NCI-H2029 treated with DMSO at 0.1 percent for 48 hours (cell line): ENCODE measurements at places on chromosomes 11 and 22.

DNA sequence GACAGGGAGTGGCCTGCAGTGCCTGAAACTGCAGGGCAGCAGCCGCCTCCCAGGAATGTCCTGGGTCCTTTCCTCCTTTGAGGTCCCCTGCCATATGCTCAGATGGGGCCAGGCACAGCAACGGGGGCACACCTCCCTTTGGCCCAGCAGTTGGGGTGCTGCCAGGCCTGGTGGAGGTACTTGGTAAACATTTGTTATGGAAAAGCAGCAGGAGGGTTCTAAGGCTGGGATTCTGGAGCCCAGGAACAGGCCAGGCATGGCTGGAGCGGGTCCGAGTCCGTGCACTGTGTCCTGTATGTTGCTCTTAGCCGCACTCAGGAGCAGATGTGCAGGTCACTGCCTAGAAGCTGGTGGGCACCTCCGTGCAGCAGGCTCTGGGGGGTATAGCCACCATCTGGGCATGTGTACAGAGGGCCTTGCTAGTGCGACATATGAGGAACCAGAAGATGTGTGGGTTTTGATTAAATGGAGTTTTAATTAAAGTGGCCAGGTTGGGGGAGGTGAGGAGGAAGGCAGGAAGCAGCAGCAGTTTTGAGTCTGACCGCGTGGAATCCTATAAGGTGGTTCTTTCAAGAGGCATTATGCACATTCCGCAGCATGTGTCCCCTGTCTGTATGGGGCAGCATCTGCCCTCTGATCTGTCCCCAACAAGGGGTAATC, 1.5 kb downstream of the ADORA2A start:
- DNase-seq = no peak

DNA sequence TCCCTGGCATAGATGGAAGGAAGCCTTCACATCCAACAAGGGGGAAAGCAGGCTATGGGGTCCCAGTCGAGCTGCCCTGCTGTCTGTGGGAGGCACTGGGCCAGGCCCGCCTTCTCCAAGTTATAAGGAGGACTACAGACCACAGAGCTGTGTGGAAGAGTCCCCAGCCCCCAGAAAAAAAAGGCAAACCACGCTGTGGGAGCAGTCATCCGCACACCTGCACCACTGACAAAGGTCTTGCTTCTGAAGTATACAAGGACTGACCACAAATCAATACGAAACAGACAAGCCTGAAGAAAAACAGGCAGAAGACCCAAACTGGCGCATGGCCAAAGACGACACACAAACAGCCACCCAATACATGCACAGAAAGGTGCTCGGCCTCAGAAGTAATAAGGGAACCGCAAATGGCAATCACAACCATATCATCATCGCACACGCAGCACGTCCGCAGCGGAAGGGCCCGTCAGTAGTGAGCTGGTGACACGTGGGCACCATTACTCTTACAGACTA, 384.1 kb downstream of the CTTN start:
- peak; percentile 59 for DNase-seq

DNA sequence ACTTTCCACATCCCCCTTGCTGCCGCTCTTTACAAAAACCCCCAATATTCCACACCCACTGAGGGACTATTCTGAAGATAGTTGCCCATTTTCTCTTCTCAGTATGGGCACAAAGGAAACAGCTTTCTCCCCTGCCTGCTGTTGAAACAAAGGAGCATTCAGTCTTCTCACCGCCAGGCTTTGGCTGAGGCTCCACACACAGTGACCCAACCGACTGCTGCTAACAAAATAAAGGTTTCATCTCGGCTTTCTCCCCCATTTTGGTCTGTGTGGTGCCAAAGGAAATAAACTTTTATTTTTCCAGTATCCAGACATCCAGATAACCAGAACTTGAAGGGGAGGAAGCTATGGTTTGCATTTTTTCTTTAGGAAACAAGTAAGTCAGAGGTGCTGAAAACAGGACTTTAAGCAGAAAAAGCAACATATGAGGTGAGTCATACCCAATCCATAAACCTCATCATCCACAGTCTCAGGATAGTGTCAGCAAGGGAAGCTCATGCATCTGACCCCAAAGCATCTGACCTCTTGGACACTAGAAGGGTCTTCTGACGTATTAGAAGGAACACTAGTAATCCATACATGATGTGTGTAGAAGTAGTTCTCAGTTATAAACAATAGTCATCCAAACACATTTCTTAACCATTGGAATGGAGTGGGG, 6.4 kb downstream of the CLMP start:
- no peak for DNase-seq

- no peak for DNase-seq
Measured at GRCh38 chr11:44029977-44030911, 17.5 kb upstream of the ACCSL start.

- DNase-seq = no peak
Measured at GRCh38 chr11:128417607-128418324, 169.6 kb downstream of the ETS1 start.
